ENCODE measurements at places on chromosomes 4 and X.

DNA sequence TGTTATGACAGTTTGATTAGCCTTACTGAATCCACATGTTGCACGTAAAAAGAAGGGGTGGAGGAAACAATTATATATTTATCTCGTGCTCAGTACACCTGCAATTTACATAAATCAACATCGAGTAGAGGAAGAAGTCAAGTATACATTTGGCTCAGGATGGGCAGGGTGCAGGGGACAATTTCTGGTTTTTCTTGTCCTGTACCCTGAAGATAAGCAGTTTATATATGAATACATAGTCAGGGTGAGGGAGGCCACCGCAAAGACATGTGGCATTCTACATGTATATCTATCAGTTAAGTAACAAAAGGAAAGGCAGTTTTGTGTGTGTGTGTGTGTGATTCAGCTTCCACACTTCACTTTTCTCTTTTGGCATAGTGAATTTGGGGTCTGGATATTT is 11.1 kb upstream of the EREG start:
- DNase-seq: no peak

DNA sequence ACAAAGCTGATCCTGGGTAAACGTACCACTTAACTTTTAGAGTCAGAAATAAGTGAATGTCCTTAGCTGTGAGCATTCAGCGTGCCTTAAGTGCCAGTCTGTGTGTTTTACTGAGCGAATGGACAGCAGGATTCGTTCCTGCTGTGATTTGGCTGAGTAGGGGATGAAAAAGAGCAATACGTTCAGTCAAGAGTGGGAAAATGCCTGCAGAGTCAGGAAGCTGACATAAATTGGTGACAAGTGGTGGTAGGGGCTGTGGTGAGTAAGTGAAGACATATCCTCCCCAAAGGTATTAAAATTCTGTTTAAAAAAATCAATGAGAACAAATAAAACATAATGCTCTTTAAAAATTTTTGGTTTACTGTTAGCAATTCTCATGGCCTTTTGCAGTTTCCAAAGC is 56.6 kb upstream of the TNIP3 start:
- DNase-seq: no peak

GRCh38 chr4:174859904-174860303 is 30.9 kb upstream of the GLRA3 start:
- no peak for DNase-seq

DNA sequence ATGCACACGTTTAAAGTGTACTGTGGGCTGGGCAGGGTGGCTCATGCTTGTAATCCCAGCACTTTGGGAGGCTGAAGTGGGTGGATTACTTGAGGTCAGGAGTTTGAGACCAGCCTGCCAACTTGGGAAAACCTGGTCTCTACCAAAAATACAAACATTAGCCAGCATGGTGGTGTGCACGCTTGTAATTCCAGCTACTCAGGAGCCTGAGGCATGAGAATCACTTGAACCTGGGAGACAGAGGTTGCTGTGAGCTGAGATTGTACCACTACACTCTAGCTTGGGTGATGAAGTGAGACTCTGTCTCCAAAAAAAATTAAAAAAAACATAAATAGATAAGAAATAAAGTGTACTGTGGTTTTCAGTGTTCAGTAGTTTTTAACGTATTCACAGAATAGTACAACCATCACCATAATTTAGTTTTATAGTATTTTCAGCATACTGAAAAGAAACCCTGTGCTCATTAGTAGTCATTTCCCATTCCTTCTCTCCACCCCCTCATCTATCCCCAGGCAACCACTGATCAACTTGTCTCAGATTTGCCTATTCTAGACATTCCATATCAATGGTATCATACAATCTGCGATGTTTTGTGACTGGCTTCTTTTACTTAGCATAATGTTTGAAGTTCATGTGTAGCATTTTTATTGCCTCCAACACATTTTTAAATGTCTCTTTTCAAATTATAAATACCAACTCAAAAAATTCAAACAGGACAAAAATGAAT is 19.1 kb downstream of the SLAIN2 start:
- peak; percentile 84 for DNase-seq

DNA sequence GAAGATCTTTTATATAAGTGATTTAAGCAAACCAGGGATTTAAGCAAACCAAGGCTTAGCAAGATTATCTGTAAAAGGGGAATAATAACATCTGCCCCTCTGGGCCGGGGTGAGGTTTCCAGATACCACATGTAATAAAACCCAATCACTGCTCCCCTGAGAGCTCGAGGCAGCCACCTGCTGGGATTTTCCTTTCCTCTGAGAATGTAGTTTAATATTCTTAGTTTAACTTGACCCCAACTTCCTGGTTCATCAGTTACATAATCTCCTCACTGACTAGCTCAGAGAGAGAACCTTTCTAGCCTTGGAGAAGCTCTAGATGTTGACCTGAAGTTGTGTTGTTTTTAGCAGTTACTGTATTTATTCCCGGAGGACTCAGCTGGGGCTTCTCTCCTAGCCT is 322.4 kb downstream of the ARHGAP10 start:
- no peak for DNase-seq

- DNase-seq: no peak
Measured at GRCh38 chr4:2260344-2261109, 1.4 kb downstream of the MXD4 start.

DNA sequence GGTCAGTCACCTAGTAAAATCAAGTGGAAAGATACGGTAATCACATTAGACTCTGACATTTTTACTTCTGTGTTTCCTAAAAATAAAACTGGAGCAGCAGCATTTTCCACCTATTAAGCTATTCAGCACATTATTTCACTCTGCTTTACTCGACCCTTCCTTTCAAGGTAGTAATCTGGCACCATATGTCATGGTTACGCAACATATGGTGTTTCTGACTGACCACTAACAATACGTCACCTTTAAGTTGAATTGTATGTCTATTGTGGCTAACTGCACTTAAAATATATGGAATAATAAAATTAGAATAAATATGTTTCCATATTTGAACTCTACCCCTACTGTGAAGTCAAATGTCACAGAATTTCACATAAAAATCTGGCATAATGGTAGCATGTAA is 168.8 kb downstream of the CDS1 start:
- no peak for DNase-seq

GRCh38 chr4:122045533-122045932 is 93.7 kb upstream of the TRPC3 start:
- DNase-seq: peak; percentile 88

DNA sequence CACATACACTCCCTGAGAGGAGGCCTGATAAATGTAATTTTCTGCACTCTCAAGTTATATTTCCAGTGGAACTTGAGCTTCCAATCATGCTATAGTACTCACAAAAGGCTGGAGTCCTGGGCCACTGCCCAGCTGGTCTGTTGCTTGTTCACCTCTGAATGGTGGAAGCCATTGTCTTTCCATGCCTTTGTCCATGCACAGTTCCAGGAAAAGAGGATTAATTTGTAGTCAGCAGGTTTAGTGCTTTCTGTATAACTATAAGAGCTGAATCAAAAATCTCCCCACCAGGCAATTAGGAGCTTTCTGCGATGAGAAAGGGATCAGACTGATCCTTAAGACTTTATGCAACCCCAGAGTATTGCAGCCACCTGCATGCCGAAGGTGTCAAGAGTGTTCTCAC is 195.4 kb upstream of the PGRMC2 start:
- no peak for DNase-seq

DNA sequence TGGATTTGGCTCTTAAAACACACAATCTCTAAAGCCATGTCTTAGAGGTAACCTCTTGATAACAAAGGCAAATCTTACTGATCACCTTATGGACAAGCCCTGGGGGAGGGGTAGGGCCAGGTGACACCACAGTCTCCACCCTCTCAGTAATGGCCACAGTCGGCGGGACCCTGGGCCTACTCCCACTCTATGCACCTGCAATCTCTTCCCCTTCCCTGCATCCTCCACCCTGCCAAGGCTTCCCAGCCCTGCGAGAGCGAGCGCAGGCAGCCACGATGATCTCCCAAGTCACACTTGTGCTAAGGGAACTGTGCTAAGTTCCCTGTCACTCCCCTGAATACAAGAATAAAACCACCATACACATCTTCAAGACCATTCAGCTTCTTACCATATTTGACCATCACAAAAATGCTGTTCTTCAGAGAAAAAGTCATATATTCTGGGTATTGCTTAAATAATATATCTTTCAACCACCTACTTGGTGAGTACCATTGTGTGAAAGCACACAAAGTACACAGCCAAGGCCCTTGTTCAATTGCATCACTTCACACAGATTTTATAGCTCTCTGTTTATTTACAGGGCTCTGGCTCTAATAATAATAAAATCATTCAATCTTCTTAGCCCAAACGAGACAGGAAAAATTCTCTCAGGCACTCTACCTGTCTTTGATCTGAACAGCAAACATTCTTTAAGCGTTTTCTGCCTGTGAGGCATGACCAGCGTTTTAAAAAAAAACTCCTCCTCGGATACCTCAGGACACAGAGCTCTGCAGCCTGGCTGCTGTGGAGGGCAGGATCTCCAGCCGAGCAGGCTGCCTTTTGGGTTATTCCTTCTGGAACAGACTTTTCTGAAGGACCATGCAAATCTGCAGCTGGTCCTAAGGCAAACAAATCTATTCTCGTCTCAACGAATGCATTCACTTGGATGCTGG is 115.7 kb upstream of the MAP3K15 start:
- no peak for DNase-seq

- DNase-seq: peak; percentile 65
Measured at GRCh38 chrX:19658030-19658429, 142.7 kb upstream of the MAP3K15 start.

- peak; percentile 88 for DNase-seq
Measured at GRCh38 chr4:74624351-74625151, 169.8 kb downstream of the BTC start.

- DNase-seq: no peak
Measured at GRCh38 chr4:153755186-153755585, 4.6 kb downstream of the RNF175 start.

DNA sequence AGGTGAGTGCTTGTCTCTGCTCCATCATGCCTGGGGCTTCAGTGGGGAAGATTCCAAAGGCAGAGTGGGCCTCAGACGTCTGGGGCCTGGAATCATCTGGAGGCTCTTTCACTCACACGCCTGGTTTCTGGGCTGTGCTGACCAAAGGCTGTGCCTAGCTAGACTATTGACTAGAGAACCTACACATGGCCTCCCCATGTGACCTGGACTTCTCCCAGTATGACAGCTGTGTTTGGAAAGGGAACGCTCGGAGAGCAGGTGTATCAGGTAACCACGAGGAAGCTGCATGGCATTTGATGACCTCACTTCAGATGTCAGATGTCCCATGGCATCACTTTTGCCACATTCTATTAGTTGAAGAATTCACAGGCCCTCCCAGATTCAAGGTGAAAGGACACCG is 51.0 kb downstream of the ADGRL3 start:
- DNase-seq: no peak

DNA sequence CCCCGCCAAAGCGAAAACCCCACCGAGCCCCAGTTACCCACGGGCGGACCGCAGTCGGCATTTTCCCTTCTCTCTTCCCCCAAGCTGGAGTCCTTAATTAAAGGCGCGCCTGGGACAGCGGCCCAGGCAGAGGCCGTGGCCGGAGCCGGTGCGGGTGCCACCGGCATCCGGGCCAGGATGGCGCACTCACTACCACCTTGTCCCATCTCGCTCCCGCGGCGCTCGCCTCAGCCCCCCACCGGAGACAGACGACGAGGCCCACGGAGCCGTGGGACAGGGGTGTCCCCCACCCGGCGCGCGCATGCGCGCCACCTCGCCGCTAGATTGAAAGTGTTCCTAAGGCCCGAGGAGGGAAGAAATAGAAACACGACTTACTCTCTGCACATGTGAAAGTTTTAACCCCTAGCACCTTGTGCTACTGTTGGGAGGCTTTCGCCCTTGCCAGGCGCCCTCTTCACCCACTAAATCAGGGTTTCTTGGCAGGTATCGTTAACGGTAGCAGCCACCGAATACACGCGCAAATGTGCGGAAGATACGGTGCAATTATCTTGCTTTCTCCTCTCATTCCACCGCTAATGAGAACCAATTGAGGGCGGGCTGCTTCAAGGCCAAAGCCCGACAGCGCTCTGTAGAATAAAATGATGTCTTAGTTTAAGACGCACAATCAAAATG is 64.3 kb upstream of the CCDC160 start:
- no peak for DNase-seq
